CD4-positive, alpha-beta T cell treated with Interleukin-10 for 1 hour (primary cell): ENCODE measurements at places on chromosomes 6 and 20.

GRCh38 chr6:53353624-53354023, 4.9 kb upstream of the ELOVL5 start:
- DNase-seq, result no peak

DNA sequence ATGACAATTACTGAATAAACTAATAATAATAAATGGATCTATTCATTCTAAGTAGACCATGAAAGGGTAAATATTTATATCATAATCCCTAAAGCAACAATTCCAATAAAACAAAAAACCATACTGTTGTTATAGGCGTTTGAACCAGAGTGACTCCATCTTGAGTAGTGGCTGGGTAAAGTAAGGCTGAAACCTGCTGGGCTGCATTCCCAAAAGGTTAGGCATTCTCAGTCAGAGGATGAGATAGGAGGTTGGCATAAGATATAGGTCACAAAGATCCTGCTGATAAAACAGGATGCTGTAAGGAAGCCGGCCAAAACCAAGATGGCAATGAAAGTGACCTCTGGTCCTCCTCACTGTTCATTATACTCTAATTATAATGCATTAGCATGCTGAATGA, 8.3 kb downstream of the OR2H1 start:
- no peak for DNase-seq

GRCh38 chr6:118567974-118568373, 19.9 kb downstream of the PLN start:
- no peak for DNase-seq

- DNase-seq, result no peak
These were observed 347.2 kb downstream of the TAF4 start for GRCh38 chr20:61718361-61719005.

DNA sequence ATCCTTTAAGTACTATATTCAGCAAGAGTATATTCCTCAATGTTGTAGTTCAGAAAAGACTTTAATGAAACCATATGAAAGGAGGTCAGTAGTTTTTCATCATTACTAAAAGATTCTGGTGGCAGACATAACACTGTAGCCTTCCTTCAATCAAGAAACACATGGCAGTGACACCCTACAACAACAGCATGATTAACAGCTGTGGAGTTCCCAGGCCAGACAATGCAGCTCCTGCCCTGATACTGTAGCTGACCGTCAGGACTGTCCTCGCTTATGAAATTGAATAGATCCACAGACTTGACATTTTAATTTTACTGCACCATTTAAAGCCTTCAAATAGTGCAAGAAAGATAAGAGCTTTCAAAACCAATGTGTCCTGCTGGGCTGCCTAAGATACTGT, 43.6 kb downstream of the USP45 start:
- DNase-seq, result no peak

- DNase-seq, result no peak
These were observed 306.8 kb downstream of the LMBRD1 start for GRCh38 chr6:69489970-69490369.

- no peak for DNase-seq
These were observed 539.6 kb upstream of the NOX3 start for GRCh38 chr6:155995281-155995680.

DNA sequence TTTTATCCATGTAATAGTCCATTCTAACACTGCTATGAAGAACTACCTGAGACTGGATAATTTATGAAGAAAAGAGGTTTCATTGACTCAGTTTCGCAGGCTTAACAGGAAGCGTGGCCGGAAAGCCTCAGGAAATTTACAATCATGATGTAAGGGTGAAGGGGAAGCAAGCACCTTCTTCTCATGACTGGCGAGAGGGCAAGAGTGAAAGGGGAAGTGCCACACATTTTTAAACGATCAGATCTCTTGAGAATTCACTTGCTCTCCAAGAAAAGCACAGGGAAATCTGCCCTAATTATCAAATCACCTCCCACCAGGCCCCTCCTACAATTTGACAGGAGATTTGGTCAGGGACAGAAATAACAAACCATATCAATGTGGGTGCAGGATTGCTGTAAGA, 859.7 kb downstream of the EPHA7 start:
- no peak for DNase-seq

GRCh38 chr6:166583230-166583965, 3.1 kb downstream of the RAMACL start:
- DNase-seq, result no peak

- no peak for DNase-seq
These were observed 18.8 kb downstream of the TMEM74B start for GRCh38 chr20:1165941-1166340.

- no peak for DNase-seq
These were observed 50.0 kb downstream of the IL20RA start for GRCh38 chr6:136994782-136995181.

GRCh38 chr20:57293995-57294394, 27.6 kb upstream of the BMP7 start:
- DNase-seq, result no peak

- DNase-seq, result peak; percentile 44
These were observed 64.8 kb downstream of the UTRN start for GRCh38 chr6:144349690-144350527.

DNA sequence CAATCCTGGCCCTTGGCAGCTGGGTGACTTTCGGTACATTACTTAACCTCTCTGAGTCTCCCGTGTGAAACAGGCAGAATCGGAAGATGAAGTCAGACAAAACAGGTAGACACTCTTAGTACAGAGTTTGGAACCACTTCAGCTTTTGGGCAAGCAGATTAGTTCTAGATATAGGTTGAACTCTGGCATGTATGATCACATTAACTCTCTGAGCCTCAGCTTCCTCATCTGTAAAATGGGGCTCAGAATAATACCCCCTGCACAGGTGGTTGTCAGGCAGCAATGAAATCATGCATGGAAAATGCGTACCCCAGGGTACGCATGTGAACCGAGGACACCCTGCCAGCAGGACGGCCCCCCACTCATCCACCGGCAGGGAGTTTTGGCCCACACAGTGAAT, 87.7 kb downstream of the KCNB1 start:
- DNase-seq, result no peak
